ENCODE measurements at places on chromosomes 7 and 10.

- no peak for DNase-seq
These were observed 126.4 kb upstream of the DKK1 start for GRCh38 chr10:52187521-52188258.

- DNase-seq: no peak
These were observed 33.9 kb downstream of the SGPL1 start for GRCh38 chr10:70849582-70850016.

DNA sequence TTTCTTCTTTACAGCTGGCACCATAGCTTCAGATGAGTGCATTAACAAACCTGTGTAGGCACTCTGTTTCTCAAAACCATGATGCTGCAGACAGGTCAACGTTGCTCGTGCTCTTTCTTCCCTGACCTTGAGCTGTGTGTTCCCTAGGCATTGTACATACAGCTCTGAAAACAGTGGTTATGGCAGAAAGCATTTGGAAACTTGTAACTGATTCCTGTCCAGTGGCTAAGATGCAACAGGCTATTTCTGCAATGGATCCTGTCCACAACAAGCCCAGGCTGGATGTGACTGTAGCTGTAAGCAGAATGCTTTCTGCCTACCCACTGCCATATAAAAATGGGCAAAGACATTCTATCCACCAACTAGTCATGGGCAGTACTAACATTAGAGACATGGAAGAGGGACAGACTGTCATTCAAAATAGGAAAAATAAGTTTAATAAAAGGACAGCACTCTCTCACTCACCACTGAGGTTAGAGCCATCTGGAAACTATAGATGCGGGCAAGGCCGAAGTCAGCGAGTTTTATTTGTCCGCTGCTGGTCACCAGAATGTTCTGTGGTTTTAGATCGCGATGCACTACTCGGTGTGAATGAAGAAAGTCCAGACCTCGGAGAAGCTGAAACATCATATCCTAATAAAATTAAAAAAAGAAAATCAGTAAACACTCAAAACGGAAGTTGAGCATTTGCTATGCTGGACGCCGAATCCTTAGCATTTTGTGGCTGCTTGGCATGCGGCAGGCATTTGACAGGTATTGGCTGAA, 111.0 kb downstream of the CDK6 start:
- no peak for DNase-seq

- no peak for DNase-seq
These were observed 934 bp downstream of the PRTFDC1 start for GRCh38 chr10:24951201-24952142.

Measured in upper lobe of right lung (tissue), 1 donor.